ENCODE measurements at places on chromosomes 2 and 18.

GRCh38 chr2:122469147-122469546 lies 713.7 kb downstream of the TSN start:
- no peak for DNase-seq

- DNase-seq = no peak
These were observed 16.0 kb upstream of the CATIP start for GRCh38 chr2:218340656-218341055.

DNA sequence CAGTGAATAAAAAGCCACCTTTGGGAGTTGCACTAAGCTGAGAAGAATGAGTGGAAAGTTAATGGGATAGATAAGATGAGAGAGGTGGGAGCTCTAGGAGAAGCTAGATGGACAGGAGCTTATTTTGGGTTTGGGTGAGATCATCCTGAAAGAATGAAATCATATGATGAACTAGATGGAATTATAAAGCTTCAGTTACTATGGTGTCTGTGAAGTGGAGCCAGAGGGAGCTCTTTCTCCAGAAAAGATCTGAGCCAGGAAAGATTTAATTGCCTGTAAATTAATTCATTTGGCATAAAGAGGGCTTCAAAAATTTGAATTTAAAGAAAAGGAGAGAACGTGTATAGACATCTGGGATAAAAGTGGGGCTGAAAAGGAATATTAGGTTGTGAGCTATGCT lies 10.3 kb downstream of the DNAH6 start:
- DNase-seq = no peak

DNA sequence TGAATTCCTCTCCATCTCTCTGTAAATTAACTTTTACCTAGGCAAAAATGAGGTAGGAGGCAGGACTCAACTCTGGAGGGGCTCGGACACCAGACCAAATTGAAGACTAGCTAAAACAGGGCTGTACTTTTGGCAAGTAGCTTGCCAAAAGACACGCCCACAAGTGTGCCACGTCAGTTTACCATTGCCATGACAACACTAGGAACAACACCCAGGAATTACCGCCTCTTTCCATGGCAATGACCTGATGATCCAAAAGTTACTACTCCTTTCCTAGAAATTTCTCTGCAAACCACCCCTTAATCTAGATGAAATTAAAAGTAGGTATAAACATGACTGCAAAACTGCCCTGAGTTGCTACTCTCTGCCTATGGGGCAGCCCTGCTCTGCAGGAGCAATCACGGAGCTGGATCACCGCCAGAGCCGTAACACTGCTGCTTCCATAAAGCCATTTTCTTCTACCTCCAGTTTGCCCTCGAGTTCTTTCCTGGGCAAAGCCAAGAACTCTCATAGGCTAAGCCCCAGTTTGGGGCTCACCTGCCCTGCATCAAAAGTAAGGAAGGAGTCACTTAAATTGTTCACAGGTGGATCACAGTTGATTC lies 66.0 kb upstream of the FAM136A start:
- no peak for DNase-seq

- DNase-seq = no peak
These were observed 62.6 kb downstream of the BCL11A start for GRCh38 chr2:60490848-60491247.
